Activated T-cell treated with anti-CD3 and anti-CD28 coated beads for 48 hours (primary cell): ENCODE measurements at places on chromosomes 16 and 17.

DNA sequence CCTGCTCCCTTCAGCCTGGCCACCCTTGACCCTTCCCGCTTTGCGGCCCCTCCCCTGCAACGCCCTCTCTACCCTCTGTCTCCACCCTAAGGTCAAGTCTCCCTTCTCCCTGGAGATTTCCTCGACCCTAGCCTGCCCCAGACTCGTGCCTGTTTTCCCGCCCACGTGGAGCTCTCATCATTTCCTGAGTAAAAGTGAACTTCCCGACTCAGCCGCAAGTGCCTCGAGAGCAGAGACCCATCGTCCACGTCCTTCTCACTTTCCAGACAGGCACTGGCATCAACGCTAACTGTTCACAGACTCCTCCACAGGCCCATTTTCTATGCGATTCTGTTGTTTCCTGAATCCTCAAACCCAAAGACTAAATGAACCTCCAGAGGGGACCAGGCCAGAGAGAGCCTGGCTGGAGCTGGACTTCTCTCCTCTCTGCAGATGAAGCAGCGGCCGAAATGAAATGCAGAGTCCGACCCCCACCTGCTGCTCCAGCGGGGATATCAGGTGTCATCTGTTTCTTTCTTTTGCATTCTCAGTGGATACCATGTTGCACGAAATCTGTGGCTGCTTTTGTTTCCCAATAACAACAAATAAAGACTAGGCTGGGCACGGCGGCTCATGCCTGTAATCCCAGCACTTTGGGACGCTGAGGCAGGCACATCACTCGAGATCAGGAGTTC lies 52.5 kb downstream of the RTN4RL1 start:
- DNase-seq: peak; percentile 11

GRCh38 chr17:47278561-47278960 lies 24.9 kb downstream of the ITGB3 start:
- DNase-seq: no peak

DNA sequence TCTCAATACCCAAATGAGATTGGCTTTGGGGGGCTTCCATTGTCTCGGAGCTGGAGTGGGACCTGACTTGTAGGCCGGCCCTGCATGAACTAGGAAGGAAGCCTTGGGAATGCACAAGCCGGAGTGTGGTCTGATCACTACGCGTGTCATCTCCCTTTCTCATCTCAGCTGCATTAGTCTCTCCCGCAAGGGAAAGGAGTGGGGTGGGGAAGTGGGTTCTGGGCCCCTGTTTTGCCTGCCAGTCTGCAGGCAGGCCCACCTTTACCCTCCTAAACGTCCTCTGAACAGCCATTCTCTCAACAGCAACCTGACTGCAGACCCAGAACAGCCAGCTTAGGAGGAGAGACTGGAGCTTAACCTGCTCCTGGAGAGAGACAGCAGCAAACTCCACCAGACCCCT lies 11.4 kb upstream of the DNAI2 start:
- no peak for DNase-seq

DNA sequence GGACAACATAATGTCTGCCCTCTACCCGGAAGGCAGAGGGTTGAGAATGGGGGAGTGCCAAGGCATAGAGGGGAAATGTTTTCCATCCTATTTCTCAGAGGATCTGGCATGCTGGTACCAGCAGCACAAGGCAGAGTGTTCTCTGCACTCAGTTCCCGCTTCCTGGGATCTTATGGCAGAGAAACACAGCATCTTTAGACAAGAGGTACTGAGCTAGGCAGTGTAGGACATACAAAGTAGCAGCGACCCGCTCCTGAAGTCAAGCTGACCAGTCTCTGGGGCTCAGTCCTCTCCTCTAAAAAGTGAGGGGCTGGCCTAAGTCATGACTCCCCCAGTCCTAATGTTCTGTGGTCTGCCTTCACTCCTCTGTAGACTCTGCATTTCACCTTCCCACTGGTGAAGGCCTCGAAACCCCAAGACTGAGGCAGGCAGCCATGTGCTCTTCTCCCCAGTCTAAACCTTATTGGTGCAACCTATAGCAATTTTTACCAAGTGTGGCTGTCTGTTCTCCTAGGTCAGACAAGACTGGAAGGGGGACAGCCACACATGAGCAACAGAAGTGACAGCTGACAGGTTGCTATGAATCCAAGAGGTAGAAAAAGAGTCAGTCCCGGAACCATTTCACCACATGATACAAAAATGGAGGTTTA lies 11.3 kb upstream of the TSPOAP1 start:
- no peak for DNase-seq
